ENCODE measurements at places on chromosomes 16 and 17.

- no peak for DNase-seq
Measured at GRCh38 chr16:25875956-25876598, 184.3 kb downstream of the HS3ST4 start.

GRCh38 chr17:39820541-39820940, 43.6 kb downstream of the IKZF3 start:
- DNase-seq, result no peak

DNA sequence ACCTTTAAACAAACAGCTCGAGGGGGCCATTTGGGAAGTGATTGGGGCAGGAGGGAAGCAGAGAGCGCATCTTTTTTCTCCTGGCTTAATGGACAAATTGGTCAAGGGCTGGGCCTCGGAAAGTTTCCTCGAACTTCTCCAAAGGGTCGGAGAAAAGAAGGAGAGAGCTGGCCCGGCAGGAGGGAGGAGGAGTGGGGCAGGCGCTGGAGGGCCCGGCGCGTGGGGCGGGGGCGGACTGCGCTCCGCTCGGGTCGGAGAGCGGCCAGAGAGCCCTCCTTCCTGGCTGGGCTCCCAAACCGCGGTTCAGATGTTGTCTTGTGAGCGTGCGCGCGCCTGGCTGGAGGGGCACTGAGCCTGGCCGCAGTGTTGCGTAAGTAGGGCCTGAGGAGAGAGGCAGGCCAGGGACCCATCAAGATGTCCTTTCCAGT, 1.2 kb downstream of the MMP2 start:
- DNase-seq, result no peak

DNA sequence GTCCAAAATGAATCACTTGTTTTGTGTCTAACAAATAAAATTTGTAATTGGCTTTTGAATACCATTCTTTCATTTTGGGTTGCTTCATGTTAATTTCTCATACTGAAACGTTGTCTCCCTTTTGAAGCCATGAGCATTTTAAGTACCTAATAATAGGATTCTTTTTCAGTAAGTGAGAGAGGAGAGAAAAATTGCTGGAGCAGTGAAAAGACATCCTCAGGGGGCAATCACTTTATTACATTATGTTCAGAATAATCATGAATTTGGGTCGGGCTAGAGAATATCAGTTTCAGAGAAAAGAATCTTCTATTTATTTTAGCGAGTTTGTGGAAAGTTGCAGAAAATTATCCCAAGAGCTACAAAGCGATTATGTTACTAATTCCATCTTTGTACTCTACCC, 96.8 kb downstream of the CNTNAP4 start:
- DNase-seq, result no peak

- no peak for DNase-seq
Measured at GRCh38 chr17:7883781-7884386, 4.7 kb upstream of the CHD3 start.

GRCh38 chr16:65453646-65454045, 331.8 kb upstream of the CDH11 start:
- DNase-seq, result no peak

- no peak for DNase-seq
Measured at GRCh38 chr16:23079675-23080301, 69.5 kb downstream of the USP31 start.

DNA sequence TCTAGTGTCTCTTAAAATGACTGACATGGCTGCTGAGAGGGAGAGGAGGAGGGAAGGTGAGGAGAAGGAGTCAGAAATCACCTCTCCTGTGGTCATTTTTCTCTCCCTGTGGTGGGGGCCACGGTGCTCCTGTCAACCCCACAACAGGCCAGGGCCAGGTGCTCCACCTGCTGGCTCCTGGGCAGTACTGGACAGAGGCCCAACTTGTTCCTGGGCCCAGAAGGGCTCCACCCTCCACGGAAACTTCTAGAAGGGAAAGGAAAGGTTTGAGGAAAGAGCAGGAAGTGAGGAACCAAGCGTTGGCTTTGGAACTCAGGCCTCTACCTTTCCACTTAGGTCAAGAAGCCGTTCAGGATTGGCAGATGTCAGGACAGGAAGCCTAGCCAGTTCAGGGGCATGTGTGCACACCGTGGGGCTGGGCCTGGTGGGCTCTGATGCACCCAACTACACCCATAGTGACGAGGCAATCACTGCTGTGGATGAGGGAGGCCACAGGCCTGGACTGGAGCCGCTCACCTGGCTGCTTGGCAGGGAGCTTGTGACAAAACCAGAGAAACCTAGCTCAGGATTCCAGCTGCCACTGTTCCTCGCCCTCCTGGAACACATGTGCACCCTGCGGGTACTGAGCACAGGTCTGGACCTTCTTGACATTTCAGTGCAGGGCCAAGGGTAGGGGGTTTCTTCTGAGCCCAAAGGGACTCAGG, 36.1 kb downstream of the WNT3 start:
- DNase-seq, result no peak

Data from anterior cingulate cortex (tissue), 58 donors.